Caki2 (cell line): ENCODE measurements at places on chromosomes 13 and 19.
A peak's percentile ranks its signal among the peaks of the same experiment; 100 is the strongest.

DNA sequence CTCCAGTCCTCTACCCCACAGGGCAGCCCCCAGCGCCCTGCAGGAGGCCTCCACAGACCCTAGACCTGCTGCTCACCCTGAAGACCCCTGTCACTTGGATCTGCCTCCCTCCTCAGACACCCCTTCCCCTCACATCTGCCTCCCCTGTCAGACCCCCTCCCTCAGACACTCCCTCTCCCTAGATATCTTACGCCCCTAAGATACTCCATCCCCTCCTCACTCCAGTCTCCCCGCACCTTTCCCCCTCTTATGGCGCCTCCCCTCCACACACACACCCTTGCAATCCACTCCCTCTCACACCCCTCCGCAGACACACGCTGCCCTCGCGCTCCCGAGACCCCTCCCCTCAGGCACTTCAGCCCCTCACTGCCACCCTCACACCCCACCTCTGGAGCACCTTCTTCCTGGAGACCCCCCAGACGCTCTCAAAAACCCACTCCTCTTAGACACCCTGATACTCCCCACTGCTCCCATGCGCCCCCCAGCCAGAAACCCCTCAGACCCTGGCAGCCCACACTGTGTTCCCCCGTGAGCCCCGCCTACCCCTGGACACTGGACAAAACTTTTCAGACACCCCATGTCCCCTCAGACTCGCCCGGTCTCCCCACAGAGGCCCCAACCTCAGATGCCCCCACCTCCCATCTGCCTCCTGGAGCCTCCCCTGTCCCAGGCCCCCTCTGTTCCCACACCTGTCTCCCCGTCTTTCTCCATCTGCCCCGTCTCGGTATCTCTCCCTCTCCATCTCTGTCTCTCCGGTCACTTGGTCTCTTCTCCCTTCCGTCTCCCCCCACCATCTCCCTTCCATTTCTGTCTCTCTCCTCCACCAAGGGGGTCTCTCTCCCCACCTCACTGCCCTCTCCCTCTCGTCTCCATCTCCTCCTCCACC, 14.5 kb downstream of the ERFL start:
- DNase-seq, result no peak

- no peak for DNase-seq
These were observed 62.9 kb upstream of the SPATA13 start for GRCh38 chr13:24097667-24098066.

DNA sequence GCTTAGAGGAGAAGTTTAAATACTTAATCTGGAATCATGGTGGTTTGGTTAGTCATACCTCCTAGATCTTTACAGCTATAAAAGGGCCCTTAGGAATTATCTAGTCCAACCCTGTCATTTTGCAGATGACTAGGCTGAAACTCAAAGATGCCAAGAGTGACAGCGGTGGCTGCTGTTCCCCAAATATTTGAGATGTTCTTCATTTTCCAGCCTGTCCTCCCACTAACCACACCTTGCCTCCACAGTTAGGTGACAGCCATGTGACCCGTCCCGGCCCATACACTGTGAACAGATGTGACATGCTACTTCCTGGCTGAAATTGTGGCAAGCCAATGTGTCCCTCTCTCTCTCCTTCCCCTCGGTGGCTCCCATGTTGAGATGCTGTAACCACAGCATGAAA, 225.5 kb upstream of the IPO5 start:
- DNase-seq, result no peak

DNA sequence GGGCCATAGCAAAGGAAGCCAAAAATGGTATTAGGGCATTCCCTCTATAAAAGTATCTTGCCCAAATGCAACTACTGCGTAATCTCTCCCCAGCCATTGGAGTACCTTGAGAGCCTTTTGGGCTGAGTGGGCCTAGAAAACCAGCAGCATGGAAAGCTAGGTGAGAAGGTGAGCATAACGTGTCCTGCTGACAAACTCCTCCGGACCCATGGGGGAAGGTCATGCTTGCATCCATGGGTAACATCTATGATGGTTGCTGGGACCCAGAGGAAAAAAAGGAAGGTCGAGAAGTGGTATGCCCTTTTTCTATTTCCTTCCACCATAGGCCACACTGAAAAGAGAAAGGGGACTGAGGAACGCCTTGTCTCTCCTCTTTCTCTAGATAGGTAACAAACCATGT, 57.4 kb downstream of the ZNF728 start:
- no peak for DNase-seq

DNA sequence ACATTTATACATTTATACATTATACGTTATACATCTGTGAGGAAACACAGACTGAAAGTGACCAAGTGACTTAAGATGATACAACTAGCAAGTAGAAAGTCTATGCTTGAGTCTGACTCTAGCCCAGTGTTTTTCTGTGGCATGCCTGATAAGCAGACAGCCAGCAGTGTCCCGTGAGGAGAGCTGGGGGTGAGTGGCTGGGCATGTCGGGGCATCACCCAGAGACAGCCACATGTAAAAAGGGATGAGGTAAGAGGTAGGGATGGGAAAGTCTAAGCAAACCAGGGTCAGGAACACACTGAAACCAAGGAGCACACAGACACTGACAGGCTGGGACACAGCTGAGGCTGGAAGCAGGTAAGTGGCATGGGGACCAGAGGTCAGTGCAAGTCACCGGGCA, 333.2 kb downstream of the FOXO1 start:
- DNase-seq, result no peak

DNA sequence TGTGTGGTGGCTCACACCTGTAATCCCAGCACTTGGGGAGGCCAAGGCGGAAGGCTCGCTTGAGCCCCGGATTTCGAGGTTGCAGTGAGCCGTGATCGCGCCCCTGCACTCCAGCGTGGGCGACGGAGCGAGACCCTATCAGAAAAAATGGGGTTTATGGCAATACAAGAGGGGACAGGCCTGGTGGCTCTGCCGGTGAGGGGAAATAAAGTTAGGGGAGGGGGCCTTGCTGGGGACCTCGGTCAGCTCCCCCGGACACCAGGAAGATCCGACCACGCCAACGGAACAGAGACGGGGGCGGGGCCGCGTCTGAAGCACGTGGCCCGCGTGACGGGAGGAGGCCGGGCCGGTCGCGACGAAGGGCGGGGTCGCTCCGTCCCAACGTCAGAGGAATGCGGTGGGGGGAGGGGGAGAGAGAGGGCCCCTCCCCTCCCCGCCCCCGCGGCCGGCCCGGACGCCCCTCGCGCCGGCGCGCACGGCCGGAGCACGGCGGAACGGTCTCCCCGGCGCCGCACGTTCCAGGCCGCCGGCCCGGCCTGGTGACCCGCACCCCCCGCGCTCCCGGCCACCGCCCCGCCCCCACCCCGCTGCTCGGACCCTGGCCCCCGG, 1.9 kb upstream of the HNRNPL start:
- DNase-seq, result peak; percentile 95

DNA sequence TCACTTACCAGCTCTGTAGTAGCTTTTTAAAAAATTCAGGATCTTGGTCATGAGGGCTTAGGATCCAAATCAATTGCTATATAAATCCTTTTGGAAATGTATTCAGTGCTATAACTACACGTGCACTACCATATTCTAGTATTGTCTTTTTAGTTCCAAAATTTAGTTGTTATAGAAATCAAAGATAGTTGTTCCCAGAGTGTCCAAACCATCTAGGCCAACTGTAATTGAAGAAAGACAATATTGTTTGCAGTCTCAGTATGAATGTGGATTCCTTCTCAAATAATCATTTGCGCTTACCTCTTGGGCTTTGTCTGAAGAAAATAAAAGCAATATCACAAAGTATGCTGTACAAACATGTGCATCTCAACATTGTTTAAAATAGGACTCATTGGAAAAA, 184.1 kb upstream of the EDNRB start:
- no peak for DNase-seq
